Panc1 (cell line): ENCODE measurements at places on chromosomes 3 and 15. TPM values are rescaled to one million over a fixed set of nuclear protein-coding genes. Genes with fewer than 3 reads are reported as not detected.

Gene TMC3
- total RNA-seq: not detected

Gene SCAANT1
- not detected for total RNA-seq

DNA sequence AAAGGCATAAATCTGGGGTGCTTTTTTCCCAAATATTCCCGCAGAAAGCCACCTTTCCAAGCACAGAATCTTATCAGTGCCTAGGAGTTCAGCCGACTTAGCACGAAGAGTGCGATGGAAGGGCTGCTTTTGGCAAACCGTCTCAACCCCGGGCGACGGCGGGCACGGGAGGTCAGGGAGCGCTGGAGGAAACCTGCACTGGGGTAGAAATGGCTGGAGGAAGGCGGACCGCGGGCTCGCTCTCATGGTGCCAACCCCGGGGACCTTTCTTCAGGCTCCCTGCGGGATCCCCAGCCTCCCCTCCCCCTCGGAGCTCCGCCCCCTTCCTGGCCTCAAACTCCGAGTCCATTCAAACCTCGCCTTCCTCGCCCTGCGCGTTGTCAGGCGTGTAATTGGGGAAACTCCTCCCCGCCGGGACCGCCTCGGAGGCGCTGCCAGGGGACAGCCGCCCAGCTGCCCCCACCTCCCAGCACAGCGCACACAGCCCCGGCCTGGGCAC, at the start of gene GABRG3:
GABRG3 (plus strand) TSS at position 470 of the 499 bp plus-strand sequence.
- no peaks in the 10 kb centered on the region for H3K27me3 ChIP-seq
- no peak for DNase-seq
- no peak within 1 kb of the TSS for H3K27ac ChIP-seq
- no peaks in the 10 kb centered on the region for H3K4me1 ChIP-seq
- H3K4me3 ChIP-seq: no peak within 1 kb of the TSS

DNA sequence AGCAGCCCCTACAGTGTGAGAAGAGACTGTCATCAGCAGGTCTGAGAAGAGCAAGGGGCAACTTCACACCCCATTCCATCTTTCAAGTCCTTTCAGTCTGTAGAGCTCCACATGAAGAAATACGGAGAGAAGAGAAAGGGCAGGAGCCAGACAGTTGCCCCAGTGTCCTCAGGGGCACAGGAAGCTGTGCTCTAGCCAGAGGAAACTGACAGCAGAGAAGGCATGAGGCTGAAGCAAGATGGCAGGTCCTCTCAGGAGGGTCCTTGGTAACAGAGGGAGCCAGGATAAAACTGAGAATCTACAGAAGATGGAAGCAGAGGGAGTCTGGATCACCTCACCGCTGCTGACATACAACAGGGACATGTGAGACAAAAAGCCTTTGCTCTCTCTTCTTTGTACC, 47.3 kb downstream of the PLCH1 start:
- no peaks in the 10 kb centered on the region for H3K36me3 ChIP-seq
- DNase-seq: no peak
- H3K27me3 ChIP-seq: peaks cover 13% of the 10 kb centered on the region; the same call in 1 of the 2 replicates
- H3K4me3 ChIP-seq: no peak overlapping the region

- H3K4me1 ChIP-seq: no peaks in the 10 kb centered on the region
- H3K27me3 ChIP-seq: no peaks in the 10 kb centered on the region
- no peaks in the 10 kb centered on the region for H3K36me3 ChIP-seq
- no peak for DNase-seq
- no peak overlapping the region for H3K4me3 ChIP-seq
- H3K27ac ChIP-seq: no peak overlapping the region
Observed at GRCh38 chr3:115932807-115933206, 309.5 kb downstream of the GAP43 start.

DNA sequence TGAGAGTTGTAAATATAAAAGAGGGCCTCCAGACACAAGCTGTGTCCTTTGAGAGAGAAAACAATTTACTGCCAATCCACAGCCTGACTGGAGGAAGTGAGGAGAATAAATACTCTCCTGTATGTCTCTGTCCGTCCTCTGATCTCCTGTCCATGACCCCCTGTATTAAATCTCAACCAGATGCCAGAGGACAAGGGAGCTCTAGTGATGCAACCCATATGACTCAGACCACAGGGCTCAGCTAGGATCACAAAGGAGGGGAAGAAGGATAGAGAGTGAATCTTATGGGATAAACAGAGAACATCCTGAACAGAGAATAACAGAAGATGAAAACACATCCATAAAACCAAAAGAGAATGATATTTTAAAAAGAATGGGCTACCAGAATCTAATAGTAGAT, 482.6 kb downstream of the PLOD2 start:
- no peaks in the 10 kb centered on the region for H3K4me1 ChIP-seq
- H3K27me3 ChIP-seq: no peaks in the 10 kb centered on the region
- no peak overlapping the region for H3K27ac ChIP-seq
- no peak overlapping the region for H3K4me3 ChIP-seq
- no peaks in the 10 kb centered on the region for H3K36me3 ChIP-seq
- no peak for DNase-seq

DNA sequence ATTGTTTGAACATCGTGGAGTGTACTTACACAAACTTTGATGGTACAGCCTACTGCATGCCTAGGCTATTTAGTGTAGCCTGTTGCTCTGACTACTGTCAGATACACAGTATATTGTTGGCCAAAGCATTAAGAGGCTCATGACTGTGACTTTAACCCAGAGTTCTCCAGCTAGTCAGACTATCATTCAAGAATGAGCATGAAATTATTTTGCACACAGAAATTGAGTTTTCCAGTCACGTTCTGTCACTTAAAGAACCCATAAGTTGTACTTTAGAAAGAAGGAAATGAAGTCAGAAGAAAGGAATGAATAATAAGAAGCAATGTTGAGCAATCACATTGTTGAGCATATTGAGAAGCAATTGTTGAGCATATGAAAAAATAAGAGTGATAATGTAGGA, 37.6 kb upstream of the SLC22A13 start:
- no peaks in the 10 kb centered on the region for H3K27me3 ChIP-seq
- no peak overlapping the region for H3K4me3 ChIP-seq
- peaks cover 5% of the 10 kb centered on the region; the same call in 1 of the 2 replicates for H3K36me3 ChIP-seq
- no peak for DNase-seq
- no peak overlapping the region for H3K27ac ChIP-seq
- H3K4me1 ChIP-seq: no peaks in the 10 kb centered on the region
